ENCODE measurements at places on chromosomes 2 and 18. TPM values are rescaled to one million over a fixed set of nuclear protein-coding genes. Genes with fewer than 3 reads are reported as not detected.
A peak's percentile ranks its signal among the peaks of the same experiment; 100 is the strongest.

METTL21A gene
- 11.1 TPM for total RNA-seq

TMEM214 gene
- 96.4 TPM for total RNA-seq

CDH2 gene
- 10.1 TPM for total RNA-seq

SLC35F5 gene
- 73.5 TPM for total RNA-seq

PROM2 gene
- 2.8 TPM for total RNA-seq

DNA sequence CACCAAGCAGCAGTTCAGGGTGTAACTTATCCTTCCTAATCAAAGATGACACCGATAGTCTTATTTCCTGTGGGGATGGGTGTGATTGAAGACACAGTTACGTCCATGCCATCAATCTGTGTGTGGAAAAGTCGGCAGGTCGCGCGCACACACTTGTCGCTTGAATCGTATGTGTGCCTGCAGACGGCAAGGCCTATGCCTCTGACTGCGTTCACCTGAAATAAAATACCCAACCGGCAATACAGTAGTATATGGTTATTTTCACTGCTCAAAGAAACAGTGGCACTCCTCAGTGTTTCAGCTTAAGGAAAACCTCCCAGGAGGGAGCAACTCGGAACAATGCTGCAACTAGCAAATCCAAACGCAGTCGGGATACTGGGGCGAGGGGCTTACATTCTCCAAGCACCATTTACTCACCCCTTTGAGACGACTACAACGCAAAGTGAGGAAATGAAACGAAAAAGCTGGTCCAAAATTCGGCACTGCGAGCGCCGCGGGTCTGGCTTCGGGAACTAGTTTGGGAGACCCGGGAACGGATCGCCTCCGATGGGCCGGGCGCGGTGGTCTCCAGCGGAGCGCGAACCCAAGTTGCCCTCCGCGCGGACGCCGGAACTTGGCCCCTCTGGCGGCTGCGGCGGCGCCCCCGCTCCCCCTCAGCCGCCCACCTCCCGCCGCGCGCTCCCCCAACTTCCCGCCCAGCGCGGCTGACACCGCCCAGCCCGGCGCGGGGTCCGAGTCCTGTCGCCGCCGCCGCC is 675 bp downstream of the PRKD3 start:
- peak; percentile 65 for DNase-seq

GRCh38 chr2:128608921-128609880 is 290.5 kb upstream of the HS6ST1 start:
- DNase-seq = peak; percentile 64

GRCh38 chr2:144747571-144747970 is 227.7 kb upstream of the ZEB2 start:
- no peak for DNase-seq

DNA sequence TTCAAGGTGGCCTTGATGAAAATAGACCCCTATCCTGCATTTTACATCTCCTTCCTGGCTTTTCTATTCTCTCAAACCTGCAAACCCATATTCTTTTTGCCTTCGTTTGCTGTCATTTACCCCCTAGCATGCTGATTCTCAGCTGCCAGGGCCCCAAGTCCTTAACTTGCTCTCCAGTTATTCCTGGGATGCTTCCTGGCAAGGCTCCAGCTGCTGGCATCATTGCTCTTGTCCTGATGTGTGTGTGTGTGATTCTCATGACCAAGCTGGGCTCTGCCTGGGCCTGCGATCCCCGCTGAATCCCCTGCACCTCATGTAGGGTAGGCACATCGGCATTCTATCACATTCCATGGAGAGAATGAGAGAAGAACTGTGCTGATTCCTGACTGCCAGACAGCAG is 11.9 kb downstream of the NPAS2 start:
- no peak for DNase-seq

GRCh38 chr2:147224070-147224469 is 620.8 kb upstream of the ACVR2A start:
- DNase-seq = no peak

DNA sequence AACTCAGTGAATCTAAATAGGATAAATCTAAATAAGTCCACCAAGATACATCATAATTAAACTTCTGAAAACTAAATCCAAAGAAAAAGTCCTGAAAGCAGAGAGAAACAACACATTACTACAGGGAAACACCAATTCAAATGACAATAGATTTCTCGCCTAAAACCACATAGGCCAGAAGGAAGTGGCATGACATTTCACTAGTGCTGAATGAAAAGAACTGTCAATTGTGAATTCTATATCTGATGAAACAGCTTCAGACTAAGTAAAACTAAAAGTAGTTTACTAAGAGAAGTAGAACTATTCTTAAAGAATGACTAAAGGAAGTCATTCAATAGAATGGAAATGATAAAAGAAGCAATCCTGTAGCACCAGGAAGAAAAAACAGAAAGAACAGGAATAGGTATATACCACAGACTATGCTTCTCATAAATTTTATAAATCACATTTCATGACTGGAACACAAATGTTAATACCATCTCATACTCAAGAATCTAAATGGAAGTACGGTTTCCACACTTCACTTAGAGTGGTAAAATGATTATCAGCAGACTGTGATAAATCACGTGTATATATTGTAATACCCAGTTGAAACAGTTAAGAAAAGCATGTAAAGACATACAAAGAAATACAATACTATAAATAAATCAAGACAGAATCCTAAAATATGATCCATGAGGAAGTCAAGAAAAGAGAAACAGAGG is 46.4 kb downstream of the ASXL2 start:
- DNase-seq = no peak

DNA sequence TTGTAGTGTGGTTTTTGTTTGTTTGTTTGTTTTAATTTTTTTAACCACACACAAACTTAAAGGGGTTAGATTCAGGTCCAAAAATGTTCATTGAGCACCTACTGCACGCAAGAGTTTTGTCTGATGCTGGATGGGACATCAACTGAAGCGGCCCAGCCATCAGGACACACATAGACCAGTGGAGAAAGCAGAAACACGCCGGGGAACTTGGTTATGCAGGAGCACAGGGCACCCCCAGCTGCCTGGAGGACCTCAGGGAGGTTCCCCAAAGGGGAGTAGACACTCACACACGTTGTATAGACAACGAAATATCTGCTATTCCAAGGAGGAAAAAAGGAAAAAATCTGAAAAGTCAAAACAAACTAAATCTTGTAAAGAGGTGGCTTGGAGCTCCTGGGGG is 191.7 kb downstream of the GBX2 start:
- DNase-seq = no peak

DNA sequence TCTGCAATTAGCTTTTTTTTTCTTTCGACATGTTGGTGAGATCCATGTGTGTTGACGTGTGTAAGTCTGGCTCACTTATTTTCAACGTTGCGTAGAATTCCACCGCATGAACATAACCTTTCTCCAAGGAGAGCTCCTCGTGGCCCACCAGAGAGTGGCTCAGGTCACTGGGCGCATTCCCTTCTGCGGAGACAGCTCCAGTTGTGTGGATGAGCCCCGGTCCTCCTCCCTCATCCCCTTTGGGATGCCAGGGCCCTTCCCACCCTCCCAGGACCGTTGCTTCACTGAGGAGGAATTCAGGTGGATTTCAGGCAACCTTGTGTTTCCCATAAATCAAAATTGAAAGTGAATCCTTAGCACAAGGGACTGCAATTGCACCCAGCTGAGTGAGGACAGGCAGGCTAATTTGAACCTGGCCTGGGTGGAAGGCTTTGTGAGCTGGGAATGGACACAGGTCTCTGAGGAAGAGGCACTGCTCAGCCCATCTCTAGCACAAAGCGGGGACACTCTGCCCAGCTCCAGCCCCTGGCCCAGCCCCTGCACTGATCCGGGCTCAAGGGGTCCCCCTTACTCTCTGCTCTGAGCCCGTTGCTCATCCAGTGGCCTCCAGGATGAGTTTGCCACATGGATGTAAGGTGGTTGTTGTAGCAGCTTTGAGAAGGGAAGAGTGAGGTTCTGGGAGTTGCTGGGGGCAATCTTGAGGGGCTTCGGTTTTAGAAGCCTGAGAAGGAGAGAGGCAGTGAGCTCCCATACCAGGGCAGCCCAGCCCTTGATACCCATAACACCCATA is 57.8 kb upstream of the HAAO start:
- DNase-seq = no peak

Data from aorta (tissue), 5 donors.